ENCODE measurements at places on chromosomes 11 and 22. TPM values are rescaled to one million over a fixed set of nuclear protein-coding genes. Genes with fewer than 3 reads are reported as not detected.

- H3K27me3 ChIP-seq, result peaks cover 18% of the 10 kb centered on the region
- no peaks in the 10 kb centered on the region for H3K4me1 ChIP-seq
- DNase-seq, result peak; percentile 19
Observed at GRCh38 chr22:49215840-49216239, 611.8 kb downstream of the BRD1 start.

GRCh38 chr11:100757646-100758045, 70.6 kb downstream of the ARHGAP42 start:
- no peak for DNase-seq
- no peaks in the 10 kb centered on the region for H3K27me3 ChIP-seq
- no peak overlapping the region for H3K4me3 ChIP-seq
- H3K36me3 ChIP-seq, result no peaks in the 10 kb centered on the region

DNA sequence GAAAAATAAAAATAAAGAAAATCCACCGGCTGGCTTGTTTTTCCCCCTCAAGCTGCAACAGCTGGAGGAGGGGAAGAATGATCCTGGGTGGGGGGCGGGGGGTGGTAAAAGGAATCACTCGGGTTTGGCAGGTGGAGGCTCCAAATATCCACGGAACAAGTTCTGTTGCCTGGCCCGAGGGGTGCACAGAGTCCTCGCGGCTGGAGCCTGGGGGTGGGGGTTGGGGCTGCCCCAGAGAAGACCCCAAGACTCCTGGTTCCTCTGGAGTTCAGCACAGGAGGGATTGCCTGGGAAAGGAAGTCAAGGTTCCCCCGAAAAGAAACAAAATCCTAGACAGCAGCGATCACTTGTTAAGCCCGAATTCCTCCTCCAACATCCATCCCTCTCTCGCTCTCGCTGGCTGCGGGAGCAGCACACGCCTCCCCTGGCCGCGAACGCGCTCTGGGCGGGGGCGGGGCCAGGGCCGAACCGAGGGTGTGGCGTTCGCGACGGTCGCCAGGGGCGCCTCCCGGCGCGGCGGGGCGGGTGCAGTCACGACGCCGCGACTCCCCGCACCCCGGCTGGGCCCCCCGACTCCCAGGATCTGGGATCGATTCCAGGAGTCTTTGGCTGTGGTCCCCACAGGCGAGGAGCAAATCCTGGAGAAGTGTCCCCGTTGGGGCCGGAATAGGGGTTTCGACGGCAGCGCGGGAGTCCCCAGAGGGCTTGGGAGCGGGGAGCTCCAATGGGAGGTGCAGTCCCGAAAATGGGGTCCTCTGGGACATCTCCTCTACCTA, at the start of gene KCNA4:
TSS of gene KCNA4 (minus strand) at position 443 of the 776 bp plus-strand sequence. CDS start 4,352 bp downstream, outside the sequence.
- no peaks in the 10 kb centered on the region for H3K36me3 ChIP-seq
- H3K27me3 ChIP-seq, result no peaks in the 10 kb centered on the region
- H3K4me3 ChIP-seq, result peak within 1 kb of the TSS; percentile 45
- no peaks in the 10 kb centered on the region for H3K4me1 ChIP-seq
- DNase-seq, result no peak
- no peak within 1 kb of the TSS for H3K27ac ChIP-seq

DNA sequence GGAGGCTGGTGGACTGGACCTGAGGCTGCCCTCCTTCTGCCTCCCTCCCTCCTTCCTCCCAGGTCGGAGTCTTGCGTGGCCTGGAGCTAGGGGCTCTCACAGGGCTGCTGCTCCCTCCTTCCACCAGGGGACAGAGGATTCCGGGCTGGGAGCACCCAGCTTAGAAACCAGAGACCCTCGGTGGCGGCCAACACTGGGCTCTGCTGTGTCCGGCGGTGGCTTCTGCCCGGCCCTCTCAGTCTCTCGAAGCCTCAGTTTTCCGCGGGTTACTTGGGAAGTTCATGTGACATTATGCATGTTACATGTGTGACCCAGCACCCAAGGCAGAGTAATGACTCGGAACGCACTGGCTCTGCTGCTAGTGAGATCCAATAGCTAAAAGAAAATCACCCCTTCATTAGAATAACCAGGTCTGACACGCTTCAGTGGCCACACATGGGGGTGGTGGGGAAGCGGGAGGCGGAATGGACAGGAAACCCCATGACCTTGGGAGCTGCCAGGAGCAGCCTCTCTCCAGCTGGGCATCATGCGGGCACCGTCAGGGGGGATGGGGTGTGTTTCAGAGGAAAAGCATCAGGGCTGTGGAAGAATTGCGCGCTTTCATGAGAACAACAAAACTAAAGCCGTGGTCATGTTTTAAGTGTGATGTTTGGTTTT, 5.9 kb upstream of the MRGPRG start:
- no peak for DNase-seq
- H3K36me3 ChIP-seq, result no peaks in the 10 kb centered on the region
- H3K27ac ChIP-seq, result no peak overlapping the region
- H3K4me3 ChIP-seq, result no peak overlapping the region
- no peaks in the 10 kb centered on the region for H3K4me1 ChIP-seq
- H3K27me3 ChIP-seq, result no peaks in the 10 kb centered on the region

- no peaks in the 10 kb centered on the region for H3K27me3 ChIP-seq
- H3K4me1 ChIP-seq, result no peaks in the 10 kb centered on the region
- no peak for DNase-seq
- no peak overlapping the region for H3K27ac ChIP-seq
Observed at GRCh38 chr11:15280393-15280792, 165.7 kb downstream of the INSC start.

DNA sequence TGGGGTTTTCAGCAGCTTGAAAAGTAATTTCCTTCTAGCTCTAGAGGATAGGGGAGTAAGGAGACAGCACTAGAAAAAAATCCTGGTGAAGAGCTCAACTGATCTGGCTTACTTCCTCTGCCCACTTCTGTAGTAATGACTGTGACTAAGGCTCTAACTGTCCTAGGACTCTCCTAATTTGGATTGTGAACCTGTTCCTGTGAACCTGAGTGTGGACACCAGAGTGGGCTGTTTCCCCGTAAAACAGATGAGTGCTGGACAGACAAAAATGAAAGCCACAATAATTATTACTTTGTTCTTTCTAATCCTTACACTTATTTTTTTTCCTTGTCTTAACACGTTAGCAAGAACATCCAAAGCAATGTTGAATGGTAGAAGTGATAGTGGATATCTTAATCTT, 154.1 kb downstream of the AASDHPPT start:
- H3K27ac ChIP-seq, result no peak overlapping the region
- H3K27me3 ChIP-seq, result no peaks in the 10 kb centered on the region
- H3K4me1 ChIP-seq, result no peaks in the 10 kb centered on the region
- H3K4me3 ChIP-seq, result no peak overlapping the region
- DNase-seq, result no peak
- no peaks in the 10 kb centered on the region for H3K36me3 ChIP-seq

- peaks cover 18% of the 10 kb centered on the region for H3K27me3 ChIP-seq
- H3K4me3 ChIP-seq, result no peak overlapping the region
- H3K27ac ChIP-seq, result no peak overlapping the region
- no peaks in the 10 kb centered on the region for H3K4me1 ChIP-seq
- H3K36me3 ChIP-seq, result no peaks in the 10 kb centered on the region
- DNase-seq, result no peak
Observed at GRCh38 chr11:133136376-133136775, 395.9 kb downstream of the OPCML start.

The KCNJ4 gene
- not detected for total RNA-seq

The CENPM gene
- total RNA-seq, result 1.9 TPM

Data from breast epithelium (tissue), 4 donors.